ENCODE measurements at places on chromosomes 3 and 15.

DNA sequence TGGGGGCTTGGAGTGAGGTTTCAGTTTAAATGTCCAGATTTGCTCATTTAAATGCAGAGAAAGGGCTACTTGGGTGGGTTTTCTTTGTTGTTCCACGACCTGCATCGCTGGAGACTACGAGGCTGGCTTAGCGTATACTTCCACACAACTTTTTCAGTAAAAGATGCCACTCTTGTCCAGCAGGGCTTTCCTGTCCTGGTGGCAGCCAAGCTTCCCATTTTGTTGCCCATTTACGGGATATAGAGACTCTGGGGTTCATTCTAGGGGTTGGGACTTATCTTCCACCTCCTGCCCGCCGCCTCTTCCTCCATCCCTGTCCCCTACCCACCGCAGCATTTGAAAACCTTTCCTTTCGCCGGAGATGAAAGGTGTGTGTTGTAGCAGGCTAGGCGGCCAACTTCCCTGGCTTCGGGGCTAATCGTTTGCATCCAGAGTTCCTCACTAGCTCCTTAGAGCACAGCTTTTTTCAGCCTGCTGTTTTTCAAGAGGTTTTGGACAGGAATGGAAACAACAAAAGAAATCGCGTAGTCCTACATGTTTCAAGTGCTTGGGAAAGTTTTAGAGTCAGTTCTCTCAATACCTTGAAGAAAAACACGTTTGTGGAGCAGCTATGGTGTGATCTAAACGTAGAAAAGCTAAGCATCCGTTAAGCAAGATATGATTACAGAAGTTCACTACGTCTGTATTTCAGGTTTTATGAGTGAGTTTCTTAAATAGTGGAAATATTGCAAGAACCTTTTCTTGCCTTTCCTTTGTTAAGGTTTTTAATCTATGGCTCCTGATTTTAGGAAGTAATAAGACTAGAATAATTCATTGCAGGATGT is 843 bp downstream of the CHRNA5 start:
- no peak for DNase-seq

DNA sequence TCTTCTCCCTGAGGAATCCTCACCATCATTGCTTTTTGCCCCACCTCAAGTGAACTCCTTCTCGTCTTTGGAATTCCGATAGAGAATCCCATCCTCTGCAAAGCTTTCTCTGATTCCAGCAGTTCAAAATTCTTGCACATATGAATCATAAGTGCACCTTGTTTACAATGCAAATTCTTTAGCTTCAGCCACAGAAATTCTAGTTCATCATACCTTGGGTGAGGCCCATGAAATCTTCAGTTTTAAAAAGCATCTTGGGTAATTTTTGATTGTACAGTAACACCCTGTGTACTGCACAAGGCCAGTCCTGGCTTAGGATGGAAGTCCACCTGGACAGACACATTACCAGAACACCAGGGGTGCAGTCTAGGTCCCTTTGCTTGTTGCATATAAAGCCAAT is 30.8 kb downstream of the MDFIC2 start:
- DNase-seq = no peak

DNA sequence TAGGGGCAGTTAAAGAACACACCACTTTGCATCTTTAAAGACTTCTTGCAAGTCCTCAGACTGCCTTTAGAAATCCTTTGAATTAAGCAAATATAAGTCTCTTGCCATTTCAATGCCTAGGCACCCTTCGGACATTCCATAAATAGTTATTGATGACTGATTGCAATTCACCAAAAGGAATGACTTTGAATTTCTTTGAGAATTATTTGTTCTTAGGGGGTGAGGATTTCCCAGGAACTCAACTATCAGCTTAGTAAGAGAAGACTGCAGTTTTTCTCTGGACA is 495 bp upstream of the MYEF2 start:
- DNase-seq = no peak

- no peak for DNase-seq
Observed at GRCh38 chr3:40387001-40387894, at the start of gene ENTPD3. ENTPD3 (plus strand) TSS chr3:40387184; CDS start chr3:40388058, 874 bp downstream.

DNA sequence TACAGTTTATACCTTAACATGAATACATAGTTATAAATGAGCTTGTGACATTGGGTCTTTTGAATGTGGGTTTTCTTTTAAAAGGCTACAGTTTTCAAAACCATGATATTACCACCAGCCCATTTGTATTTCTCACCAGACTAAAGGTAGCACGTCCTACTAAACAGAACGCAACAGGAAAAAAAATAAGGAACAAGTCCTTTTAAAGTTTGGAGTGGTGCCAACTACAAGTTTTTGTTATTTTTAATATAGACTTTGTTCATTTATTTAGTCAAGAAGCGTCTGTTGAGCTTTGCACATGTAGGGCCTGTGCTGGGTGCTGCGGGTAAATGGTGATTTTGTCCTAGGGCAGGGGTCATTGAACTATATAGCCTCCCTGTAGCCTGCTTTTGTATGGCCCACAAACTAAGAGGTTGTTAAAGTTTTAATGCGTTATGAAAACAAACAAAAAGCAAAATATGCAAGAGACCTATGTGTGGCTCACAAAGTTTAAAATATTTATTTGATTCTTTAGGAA is 164.4 kb downstream of the GHSR start:
- DNase-seq = no peak

- no peak for DNase-seq
Observed at GRCh38 chr3:66113542-66113941, 74.8 kb upstream of the MAGI1 start.

GRCh38 chr15:71117714-71118305 is 2.5 kb downstream of the THSD4 start:
- DNase-seq = no peak

- no peak for DNase-seq
Observed at GRCh38 chr3:171776411-171776810, 33.9 kb downstream of the PLD1 start.

DNA sequence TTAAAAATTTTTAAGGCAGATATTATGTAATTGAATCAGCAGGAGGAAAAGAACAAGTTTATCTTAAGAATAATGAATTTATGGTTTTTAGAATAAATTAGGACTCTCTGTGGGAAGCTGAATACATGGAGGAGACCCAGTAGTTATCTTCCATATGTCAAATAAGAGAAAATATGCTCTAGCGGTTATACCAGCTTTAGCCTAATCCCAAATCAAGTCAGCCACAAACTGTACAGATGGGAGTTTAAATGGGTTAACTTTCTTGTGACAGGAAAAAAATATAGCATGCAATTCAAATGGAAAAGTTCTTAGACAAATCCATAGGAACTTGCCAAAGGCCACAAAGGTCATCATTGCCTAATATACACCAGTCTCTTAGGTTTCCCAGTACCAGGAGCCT is 84.3 kb downstream of the TTBK2 start:
- DNase-seq = no peak

DNA sequence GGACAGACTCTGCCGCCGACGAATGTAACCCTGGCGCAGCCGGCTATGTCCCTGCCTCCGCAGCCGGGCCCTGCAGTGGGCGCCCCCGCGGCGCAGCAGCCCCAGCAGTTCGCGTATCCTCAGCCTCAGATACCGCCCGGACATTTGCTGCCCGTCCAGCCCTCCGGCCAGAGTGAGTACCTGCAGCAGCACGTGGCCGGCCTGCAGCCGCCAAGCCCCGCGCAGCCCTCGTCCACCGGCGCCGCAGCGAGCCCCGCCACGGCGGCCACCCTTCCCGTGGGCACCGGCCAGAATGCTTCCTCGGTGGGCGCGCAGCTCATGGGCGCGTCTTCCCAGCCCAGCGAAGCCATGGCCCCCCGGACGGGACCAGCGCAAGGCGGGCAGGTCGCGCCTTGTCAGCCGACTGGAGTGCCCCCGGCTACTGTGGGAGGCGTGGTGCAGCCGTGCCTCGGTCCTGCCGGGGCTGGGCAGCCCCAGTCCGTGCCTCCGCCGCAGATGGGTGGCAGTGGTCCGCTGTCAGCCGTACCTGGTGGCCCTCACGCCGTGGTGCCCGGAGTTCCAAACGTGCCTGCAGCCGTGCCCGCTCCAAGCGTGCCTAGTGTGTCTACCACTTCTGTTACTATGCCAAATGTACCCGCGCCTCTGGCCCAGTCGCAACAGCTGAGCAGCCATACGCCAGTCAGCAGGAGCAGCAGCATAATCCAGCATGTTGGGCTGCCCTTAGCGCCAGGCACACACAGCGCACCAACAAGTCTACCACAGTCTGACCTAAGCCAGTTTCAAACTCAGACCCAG is 2.4 kb downstream of the TSC22D2 start:
- peak; percentile 26 for DNase-seq

All from uterus (tissue), 4 donors.